ENCODE measurements at places on chromosomes 2 and 18.

DNA sequence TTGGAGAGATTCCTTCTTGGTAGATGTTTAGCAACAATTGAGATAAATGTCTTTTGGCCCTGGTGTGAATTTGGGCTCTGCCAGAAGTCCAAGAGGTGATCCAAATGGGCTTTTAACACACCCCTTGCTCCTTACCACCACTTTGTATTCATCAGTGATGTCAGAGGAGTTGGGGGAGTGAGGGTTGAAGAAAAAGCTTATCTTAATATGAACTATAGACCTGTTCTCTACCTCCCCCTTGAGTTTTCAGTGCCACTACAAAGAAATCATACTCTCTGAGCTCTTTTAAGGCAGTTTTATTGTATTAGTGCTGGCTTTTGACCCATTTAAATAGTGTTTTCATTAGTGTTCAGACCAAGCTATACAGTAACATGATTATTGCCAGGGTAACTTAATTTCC, 229.1 kb downstream of the PHLPP1 start:
- no peak for DNase-seq

DNA sequence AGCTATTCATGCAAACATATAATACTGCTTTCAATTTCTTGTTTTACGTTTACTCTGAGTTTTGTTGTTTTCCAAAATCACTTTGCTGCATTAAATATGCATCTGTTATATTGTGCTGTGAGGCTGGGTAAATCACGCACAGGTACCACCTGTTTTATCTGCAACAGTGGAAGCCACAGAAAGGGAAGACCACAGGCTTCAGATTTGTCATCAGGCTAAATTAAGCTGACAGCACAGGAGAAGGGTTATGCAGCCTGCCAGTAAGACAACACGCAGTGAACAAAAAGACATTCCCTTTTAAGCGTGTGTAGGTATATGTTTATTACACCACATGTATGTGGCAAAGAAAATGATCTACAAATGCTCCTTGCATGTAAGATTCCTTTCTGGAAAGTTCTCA, 38.2 kb downstream of the ZNF516 start:
- no peak for DNase-seq

DNA sequence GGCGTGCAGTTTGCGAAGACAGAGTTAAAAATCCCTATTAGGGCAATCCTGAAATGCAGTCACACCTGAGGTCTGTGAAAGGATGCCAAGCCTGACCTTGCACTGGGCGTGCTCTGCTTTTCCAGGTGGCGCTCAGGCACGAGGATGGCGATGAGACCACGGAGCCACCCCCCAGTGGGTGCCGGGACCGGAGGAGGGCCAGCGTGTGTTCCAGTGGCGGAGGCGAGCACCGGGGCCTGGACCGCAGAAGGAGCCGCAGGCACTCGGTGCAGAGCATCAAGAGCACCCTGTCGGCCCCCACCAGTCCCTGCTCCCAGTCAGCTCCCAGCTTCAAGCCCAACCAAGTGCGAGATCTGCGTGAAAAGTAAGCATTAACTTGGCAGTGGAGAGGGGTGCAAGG, 203.4 kb downstream of the TPGS2 start:
- DNase-seq = no peak

GRCh38 chr2:157959249-157959648, 83.1 kb upstream of the ACVR1 start:
- DNase-seq = no peak

DNA sequence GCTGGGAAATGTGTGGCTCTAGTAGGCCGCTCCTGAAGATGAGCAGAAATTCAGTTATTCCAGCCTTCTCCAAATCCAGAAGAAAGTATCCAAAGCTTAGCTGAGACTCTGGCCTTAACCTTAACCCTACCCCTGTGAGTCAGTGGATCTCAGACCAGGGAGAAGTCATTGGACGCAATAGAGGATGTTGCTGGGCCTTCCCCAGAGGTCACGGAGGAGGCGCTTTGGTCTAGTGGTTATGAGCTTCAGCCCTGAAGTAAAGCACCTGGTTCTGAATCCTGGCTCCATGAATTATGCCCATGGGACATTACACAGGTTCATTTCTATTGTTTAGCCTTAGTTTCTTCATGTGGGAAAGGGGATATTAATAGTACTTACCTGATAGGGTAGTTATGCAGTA, 24.0 kb downstream of the PKDCC start:
- no peak for DNase-seq

GRCh38 chr2:232438951-232439757, 16.8 kb upstream of the ALPI start:
- peak; percentile 31 for DNase-seq

- no peak for DNase-seq
These were observed 657.3 kb upstream of the LINC00305 start for GRCh38 chr18:64806232-64806631.

GRCh38 chr2:235314371-235314930, 179.4 kb upstream of the AGAP1 start:
- DNase-seq = no peak

Data from activated CD8-positive, alpha-beta memory T cell treated with anti-CD3 and anti-CD28 coated beads for 1 hour (primary cell).